ENCODE measurements at places on chromosomes 12 and 14. TPM values are rescaled to one million over a fixed set of nuclear protein-coding genes. Genes with fewer than 3 reads are reported as not detected.

Gene PMCH
- 0.47 TPM for total RNA-seq

Gene ANAPC7
- 43.2 TPM for total RNA-seq

DNA sequence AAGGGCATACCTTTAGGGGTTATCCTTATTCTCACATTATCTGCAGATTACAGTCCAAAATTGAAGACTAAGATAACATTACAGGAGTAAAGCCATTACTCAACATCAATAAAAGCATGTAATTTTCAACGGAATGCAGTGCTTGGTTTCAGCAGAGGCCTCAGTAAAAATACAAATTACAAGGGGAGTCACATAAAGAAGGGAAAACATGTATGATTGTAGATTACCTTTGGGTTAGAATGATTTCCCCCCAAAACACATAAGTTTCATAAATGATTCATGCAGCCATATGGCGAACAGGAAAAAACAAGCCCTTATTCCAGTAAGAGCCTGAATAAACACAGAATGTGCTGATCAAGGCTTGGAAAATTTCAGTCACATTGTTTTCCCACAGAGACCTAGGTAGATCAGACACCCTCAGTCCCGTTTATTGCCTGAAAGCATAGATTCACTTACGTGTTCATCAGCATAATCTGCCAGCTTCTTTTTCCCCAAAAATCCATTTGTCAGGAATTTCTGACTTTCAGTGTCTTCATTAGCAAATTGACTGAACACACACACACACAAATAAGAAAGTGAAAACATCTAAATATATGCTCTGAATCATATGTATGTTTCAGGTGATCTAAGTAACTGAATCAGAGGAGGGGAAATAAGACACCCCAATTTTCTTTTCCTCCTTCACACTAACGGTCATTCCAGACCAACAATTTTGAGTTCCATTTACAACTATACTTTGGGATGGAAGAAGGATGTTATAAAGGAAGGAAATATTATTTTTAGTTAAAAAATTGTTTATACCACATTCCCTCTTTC, 37.5 kb downstream of the SLC38A4 start:
- H3K36me3 ChIP-seq, result no peaks in the 10 kb centered on the region
- no peaks in the 10 kb centered on the region for H3K27me3 ChIP-seq
- H3K27ac ChIP-seq, result no peak overlapping the region
- H3K4me1 ChIP-seq, result no peaks in the 10 kb centered on the region
- no peak for DNase-seq
- no peak overlapping the region for H3K4me3 ChIP-seq

DNA sequence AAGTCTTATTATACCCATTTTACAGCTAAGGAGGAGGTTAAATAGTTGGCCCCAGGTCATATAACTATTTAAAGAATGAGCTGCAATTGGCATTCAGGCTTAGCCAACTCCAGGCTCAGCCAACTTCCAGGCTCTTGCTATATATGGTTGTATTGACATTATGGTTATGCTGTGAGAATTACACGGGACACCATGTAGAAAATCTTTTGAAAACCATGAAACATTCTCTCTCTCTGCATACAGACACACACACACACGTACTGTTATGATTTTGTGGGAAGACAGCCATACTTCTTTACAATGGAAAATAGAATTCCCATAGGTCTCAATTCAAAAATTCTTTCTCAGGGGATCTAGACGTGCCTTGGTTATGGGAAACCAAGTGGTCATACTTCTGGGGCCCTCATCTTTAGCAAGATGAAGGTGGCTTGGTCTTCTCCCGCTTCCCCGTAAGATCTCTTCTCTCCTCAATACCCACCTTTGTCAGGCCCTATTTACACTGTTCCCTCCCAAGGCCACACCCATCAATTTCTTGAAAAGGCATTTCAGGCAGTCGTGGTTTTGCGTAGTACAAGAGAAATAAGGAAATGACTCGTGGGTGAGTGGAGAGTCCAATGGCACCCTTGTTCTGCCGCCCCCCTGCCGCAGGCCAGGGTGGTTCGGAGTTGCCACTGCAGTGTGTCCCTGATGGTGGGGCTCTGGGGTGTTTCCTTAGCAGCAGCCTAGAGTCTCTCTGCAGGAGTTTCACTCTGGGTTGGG, 10.0 kb upstream of the GPRC5A start:
- no peak overlapping the region for H3K27ac ChIP-seq
- no peaks in the 10 kb centered on the region for H3K27me3 ChIP-seq
- H3K4me3 ChIP-seq, result no peak overlapping the region
- no peak for DNase-seq
- H3K36me3 ChIP-seq, result no peaks in the 10 kb centered on the region
- no peaks in the 10 kb centered on the region for H3K4me1 ChIP-seq

- no peaks in the 10 kb centered on the region for H3K27me3 ChIP-seq
- H3K4me1 ChIP-seq, result peaks cover 17% of the 10 kb centered on the region
- no peaks in the 10 kb centered on the region for H3K36me3 ChIP-seq
- DNase-seq, result no peak
These were observed 105.2 kb downstream of the BRMS1L start for GRCh38 chr14:35931346-35931745.

DNA sequence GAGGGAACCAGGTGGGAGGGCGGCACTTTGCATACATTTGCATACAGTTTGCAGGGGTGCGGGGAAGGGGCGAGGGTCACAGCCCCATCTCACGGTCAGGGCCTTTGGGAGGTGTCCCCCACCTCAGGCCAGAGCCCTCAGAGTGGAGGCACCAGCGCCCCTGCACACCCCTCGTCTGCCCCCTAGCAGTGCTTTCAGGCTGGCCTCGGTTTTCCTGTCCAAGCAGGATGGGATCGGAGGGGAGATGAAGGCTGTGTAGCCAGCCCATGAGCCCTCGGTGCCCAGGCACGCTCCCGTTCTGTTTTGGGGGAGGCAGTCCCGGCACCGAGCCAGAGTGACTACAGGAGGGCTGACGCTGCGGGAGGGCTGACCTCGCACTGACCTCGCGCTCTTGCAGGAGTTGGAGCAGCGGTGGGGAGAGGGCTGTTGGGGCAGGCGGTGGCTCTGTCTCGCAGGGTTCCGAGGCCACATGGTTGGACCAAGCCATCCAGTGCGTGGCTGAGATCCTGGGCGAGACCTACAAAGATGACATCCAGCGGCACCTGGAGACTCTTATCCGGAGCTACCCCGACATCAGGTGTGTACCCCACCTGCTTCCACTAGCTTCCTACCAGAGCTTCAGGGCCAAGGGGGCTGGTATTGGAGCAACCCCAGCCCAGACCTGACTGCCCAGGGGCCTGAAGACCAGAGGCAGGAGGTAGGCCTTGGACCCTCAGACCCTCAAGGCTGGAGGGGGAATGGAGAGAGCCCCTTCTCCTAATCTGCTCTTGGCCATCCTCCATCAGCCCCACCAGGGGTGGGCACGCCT, 13.6 kb downstream of the EXOC3L4 start:
- peaks cover 41% of the 10 kb centered on the region for H3K4me1 ChIP-seq
- DNase-seq, result no peak
- no peaks in the 10 kb centered on the region for H3K36me3 ChIP-seq
- peak overlapping the region; percentile 73 for H3K27ac ChIP-seq

Gene YAF2
- 24.9 TPM for total RNA-seq

Gene UNC79
- total RNA-seq, result 0.05 TPM

DNA sequence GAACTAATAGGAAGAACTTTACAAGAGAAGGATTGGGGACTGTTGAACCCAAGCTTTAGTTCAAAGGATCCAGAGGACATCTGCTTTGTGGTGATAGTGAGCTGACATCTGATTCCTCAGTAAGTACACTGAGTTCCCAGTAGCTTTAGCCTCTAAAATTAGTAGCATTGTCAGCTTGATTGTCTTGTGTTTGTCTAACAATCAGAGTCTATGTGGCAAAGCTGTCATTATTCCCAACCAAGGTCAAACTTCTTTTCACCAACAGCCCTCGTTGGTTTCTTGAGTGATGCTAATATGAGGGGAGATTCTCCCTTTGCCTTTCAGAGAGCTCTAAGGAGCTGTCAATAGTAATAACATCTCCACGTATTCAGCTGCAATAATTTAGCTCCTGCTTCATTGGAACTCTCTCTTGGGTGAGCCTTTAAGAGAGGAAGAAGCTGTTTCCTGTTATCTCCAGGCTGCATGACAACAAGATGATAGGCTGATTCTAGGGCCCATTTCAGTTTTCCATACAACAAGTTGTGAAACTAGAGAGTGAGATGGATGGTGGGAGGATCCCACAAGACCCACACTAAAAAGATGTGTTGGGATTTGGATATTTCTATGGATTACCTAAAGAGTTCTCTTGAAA, 46.7 kb downstream of the TGFB3 start:
- DNase-seq, result no peak
- H3K4me1 ChIP-seq, result no peaks in the 10 kb centered on the region
- H3K27me3 ChIP-seq, result no peaks in the 10 kb centered on the region
- no peaks in the 10 kb centered on the region for H3K36me3 ChIP-seq
- H3K4me3 ChIP-seq, result no peak overlapping the region

GRCh38 chr12:87094356-87094755, 838.2 kb upstream of the MGAT4C start:
- no peaks in the 10 kb centered on the region for H3K27me3 ChIP-seq
- H3K4me1 ChIP-seq, result no peaks in the 10 kb centered on the region
- no peak overlapping the region for H3K27ac ChIP-seq
- no peaks in the 10 kb centered on the region for H3K36me3 ChIP-seq
- no peak overlapping the region for H3K4me3 ChIP-seq

DNA sequence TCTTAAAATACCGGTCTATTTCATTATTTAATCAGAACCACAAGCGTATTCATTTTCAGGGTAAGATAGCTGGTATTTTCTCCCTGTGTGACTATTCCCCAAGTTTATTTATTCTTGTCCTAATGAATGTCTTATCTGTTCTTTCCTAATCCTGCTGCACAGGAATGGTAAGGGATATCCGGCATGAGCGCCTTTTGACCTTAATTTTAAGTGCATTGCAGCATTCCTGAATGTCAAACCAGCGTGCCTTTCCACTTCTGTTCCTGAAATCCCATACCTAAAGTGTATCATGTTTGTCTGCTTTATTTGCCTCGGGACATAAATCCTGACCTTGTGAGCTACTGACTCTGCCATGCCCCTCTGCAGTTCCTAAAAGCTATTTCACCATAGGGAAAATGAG, 1713.2 kb upstream of the FLRT2 start:
- H3K4me1 ChIP-seq, result no peaks in the 10 kb centered on the region
- no peaks in the 10 kb centered on the region for H3K36me3 ChIP-seq
- H3K27me3 ChIP-seq, result no peaks in the 10 kb centered on the region

GRCh38 chr14:27391331-27391730, 793.5 kb upstream of the NOVA1 start:
- no peaks in the 10 kb centered on the region for H3K27me3 ChIP-seq
- H3K4me3 ChIP-seq, result no peak overlapping the region
- no peak overlapping the region for H3K27ac ChIP-seq
- H3K36me3 ChIP-seq, result no peaks in the 10 kb centered on the region

Gene FERMT2
- total RNA-seq, result 10.8 TPM

Gene DEPDC4
- 2.0 TPM for total RNA-seq

DNA sequence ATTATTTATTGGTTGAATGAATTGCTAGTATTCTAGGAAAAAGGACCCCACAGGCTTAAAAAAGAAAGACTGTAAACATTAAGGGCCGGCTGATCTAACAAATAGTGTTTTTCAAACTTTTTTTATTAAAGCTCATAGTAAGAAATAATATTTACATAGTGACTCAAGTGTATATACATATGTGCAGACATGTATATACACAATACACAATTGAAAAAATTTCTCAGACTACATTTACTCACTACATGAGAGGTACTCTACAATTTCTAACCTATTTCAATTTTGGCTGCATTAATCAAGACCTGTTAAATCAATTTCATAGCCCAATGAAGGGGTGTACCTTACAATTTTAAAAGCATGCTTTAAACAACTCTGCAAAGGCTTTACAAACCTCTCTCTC, 17.5 kb downstream of the KCNH5 start:
- H3K4me1 ChIP-seq, result no peaks in the 10 kb centered on the region
- no peaks in the 10 kb centered on the region for H3K36me3 ChIP-seq
- no peak overlapping the region for H3K4me3 ChIP-seq

GRCh38 chr14:29528889-29529288, 398.8 kb downstream of the PRKD1 start:
- H3K27me3 ChIP-seq, result no peaks in the 10 kb centered on the region
- no peak overlapping the region for H3K4me3 ChIP-seq
- H3K36me3 ChIP-seq, result no peaks in the 10 kb centered on the region
- no peak overlapping the region for H3K27ac ChIP-seq
- no peaks in the 10 kb centered on the region for H3K4me1 ChIP-seq

Gene CTSG
- 19.9 TPM for total RNA-seq

DNA sequence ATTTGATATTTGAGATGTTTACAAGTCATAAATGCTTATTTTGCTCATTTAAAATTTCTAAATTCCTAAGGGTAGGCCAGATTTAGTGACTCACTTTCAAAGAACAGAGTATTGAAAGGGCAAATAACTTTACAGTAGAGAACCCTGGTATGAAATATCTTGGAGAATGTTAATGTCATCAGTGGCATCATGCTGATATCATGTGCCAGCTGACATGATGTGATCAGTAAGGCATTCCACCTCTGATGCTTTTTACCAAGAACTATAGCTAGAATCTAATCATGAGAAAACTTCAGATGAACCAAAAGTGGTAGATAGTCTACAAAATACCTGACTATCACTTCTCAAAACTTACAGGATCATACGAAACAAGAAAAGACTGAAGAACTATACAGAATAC, 2.9 kb upstream of the FLRT2 start:
- H3K27ac ChIP-seq, result no peak overlapping the region
- no peaks in the 10 kb centered on the region for H3K36me3 ChIP-seq
- no peaks in the 10 kb centered on the region for H3K4me1 ChIP-seq
- no peak overlapping the region for H3K4me3 ChIP-seq

DNA sequence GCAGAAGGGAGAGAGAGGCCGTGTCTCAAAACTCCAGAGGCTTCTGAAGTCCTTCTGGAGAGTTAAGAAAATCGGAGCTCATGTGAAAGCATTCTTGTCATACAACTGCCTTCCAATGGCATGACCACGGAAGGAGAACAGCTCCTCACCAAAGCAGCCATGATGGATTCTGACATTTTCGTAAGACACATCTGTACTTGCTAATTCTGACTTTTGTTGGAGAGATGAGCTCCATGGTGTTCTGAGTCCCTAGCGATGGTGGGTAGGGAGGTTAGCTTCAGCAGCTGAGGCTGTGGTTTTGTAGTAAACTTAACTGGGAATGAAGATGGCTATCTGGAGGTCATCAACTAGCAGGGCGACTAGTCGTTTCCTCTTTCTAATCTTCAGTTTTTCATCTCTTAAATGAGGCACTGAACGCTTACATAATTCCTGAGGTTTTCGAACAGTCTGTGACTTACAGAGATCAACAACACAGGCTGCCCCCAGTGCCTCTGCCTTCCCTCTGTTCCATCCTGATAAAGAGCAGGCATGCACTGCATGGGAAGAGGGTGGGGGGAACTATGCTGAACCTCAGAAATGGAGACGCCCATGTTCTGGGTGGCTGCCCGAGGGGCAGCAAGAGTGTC, 28.6 kb upstream of the DICER1 start:
- H3K4me3 ChIP-seq, result no peak overlapping the region
- H3K27ac ChIP-seq, result no peak overlapping the region
- DNase-seq, result no peak

Gene MAX
- total RNA-seq, result 61.5 TPM

Measured in thymus (tissue), 14 donors.